NCI-H1417 treated with DMSO at 0.1 percent for 48 hours (cell line): ENCODE measurements at places on chromosomes 5 and 9.

GRCh38 chr9:133844881-133845410 lies 106.8 kb upstream of the SARDH start:
- no peak for DNase-seq

- no peak for DNase-seq
These were observed 116.2 kb downstream of the MAN2A1 start for GRCh38 chr5:109805883-109806282.

DNA sequence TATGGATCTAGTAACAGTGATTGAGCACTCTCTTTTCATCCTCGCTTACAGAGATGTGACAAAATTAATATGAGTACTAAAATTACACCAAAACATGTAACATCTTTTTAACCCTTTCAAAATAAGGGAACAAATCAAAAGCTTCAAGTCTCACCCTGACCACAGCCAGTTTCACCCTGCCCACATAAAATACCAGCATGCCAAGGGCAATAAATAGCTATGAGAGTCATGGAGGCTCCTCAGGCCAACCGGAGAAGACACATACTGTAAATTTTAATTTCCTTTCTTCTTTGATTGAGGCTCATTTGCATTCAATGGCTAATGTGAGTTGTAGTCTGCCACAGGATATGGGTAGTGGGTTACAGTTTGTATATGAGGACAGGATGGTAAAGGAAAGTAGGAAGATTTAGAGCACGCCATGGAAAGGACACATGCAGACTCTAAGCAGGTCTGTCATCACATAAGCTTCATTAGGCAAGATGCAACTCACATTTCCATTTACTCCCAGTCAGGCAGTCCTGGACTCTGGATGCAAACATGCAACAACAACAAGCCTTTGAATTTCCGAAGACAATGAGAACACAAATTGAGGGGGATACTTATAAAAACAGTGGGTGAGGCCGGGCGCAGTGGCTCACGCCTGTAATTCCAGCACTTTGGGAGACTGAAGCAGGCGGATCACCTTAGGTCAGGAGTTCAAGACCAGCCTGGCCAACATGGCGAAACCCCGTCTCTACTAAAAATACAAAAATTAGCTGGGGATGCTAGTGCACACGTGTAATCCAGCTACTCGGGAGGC lies 11.3 kb downstream of the IL4 start:
- no peak for DNase-seq

DNA sequence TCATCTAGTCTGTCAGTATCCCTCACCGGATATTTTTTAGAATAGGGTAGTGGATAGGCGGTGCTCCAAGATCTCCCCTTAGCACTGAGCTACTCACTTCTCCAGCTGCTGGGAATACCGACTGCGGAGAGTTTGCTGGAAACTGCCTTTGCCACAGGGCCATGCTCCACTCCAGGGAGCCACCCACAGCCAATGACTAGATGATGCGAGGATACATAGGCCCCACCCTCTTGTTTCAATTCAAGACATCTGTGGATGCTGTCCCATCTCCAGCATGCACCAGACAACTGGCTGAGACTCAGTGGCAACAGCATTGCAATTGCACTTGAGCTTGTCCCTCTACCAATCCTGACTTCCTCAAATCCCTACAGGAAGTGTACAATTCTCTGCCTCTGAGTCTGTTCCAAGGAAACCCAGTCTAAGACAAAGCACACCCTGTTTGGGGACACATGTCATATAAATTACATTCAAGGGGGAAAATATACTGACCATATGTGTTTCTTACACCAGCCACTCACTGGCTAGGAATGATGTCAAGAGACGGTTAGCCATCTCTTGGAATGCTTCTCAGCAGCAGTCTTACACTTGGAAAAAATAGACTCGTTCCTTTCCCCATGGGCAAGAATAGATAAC lies 312.6 kb upstream of the KIF2A start:
- no peak for DNase-seq

DNA sequence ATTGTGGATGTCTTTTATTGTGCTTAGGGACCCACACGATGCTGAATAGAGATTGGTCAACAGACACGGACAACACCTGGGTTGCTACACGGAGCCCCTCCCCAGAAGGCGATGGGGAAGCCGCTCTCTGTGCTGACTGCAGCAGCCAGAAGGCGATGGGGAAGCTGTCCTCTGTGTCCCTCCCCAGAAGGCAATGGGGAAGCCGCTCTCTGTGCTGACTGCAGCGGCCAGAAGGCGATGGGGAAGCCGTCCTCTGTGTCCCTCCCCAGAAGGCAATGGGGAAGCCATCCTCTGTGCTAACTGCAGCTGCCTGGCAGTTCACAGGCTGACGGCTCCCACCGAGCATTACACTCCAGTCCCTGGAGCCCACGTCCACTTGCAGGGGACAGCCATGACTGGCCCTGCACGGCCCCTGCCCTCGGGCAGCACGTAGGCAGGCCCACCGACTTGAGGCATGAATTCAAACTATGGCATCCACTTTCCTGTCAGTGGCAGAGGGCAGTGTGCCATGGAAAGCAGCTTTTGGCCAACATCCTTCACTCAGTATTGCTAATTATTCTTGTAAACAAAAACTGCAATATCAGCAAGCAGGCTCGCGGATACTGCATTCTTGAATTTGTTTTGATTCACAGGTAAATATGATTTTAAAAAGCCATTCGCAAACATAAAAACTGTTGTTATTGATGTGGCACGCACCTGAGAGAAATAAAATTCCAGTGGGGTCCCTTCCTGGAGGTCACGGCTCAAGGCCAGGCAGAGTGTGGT lies 48.1 kb upstream of the CLPTM1L start:
- no peak for DNase-seq

- DNase-seq, result no peak
These were observed 259.3 kb downstream of the FANCC start for GRCh38 chr9:95058121-95058785.

GRCh38 chr9:90340421-90340820 lies 302.2 kb downstream of the DIRAS2 start:
- no peak for DNase-seq

DNA sequence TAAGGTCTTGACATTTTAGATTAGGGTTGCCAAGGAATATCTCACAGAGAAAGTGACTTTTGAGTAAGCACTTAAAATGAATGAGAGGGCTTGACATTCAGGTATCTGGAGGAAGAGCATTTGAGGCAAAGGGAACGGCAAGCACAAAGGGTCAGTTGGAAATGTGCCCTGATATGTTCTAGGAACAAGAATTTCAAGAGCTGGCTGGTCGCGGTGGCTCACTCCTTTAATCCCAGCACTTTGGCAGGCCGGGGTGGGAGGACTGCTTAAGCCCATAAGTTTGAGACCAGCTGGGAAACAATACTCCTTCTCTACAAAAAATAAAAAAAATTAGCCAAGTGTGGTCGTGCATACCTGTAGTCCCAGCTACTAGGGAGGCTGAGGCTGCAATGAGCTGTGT lies 16.5 kb downstream of the KIAA1958 start:
- no peak for DNase-seq

- DNase-seq, result no peak
These were observed 98.5 kb downstream of the SYK start for GRCh38 chr9:90900130-90900529.

GRCh38 chr9:33065157-33066076 lies 11.1 kb downstream of the SMU1 start:
- no peak for DNase-seq

GRCh38 chr5:180668835-180669596 lies 19.6 kb upstream of the FLT4 start:
- no peak for DNase-seq
